Fibroblast of upper back skin (primary cell): ENCODE measurements at places on chromosomes 2 and 18.

GRCh38 chr18:8959551-8960135 lies 142.9 kb upstream of the NDUFV2 start:
- no peak for DNase-seq

GRCh38 chr2:212595036-212595654 lies 56.5 kb upstream of the ERBB4 start:
- DNase-seq = peak; percentile 3

DNA sequence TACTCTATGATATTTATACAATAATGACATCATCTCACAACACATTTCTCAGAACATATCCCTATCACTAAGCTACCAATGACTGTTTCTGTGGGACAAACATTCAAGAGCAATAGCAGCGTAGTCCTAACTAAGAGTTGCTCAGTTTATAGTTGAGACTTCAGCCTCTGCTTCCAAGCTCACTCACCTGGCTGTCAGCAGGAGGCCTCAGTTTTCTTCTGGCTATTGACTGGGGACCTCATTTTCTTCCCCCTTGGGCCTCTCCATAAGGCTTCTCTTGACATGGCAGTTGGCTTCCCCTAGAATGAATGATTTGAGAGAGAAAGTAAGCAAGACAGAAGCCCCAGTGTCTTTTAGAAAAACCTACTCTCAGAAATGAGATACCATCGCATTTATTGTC lies 85.9 kb downstream of the ARMC9 start:
- DNase-seq = no peak

- DNase-seq = no peak
Observed at GRCh38 chr2:205815673-205816072, 133.4 kb downstream of the NRP2 start.

- DNase-seq = no peak
Observed at GRCh38 chr2:137693534-137693933, 270.7 kb upstream of the HNMT start.

GRCh38 chr2:120293096-120294007 lies 40.7 kb downstream of the RALB start:
- DNase-seq = peak; percentile 43

- DNase-seq = no peak
Observed at GRCh38 chr18:70329071-70329470, 40.2 kb downstream of the SOCS6 start.
